ENCODE measurements at places on chromosomes 6 and 20. TPM values are rescaled to one million over a fixed set of nuclear protein-coding genes. Genes with fewer than 3 reads are reported as not detected.

- DNase-seq: no peak
Measured at GRCh38 chr20:47792021-47792618, 6.8 kb upstream of the SULF2 start.

DNA sequence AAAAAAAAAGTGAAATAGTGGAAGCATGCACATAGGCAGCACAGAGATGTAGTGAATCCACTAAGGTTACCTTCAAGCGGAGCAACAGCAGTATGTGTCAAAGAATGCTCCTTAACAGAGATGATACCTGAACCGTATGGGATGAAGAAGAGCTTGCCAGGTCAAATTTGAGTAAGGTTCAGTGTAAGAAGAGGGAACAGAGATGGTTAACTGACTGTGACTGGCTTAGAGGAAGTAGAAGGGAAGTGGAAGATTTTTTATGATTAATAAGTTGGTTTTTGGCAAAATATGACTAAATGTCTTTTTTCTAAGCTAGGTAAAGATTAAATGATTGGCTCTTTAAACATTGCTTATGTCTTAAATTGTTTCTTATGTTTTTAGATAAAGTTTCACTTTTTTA, 52.6 kb upstream of the C20orf144 start:
- no peak for DNase-seq

TMEM244 gene
- polyA plus RNA-seq: not detected

DNA sequence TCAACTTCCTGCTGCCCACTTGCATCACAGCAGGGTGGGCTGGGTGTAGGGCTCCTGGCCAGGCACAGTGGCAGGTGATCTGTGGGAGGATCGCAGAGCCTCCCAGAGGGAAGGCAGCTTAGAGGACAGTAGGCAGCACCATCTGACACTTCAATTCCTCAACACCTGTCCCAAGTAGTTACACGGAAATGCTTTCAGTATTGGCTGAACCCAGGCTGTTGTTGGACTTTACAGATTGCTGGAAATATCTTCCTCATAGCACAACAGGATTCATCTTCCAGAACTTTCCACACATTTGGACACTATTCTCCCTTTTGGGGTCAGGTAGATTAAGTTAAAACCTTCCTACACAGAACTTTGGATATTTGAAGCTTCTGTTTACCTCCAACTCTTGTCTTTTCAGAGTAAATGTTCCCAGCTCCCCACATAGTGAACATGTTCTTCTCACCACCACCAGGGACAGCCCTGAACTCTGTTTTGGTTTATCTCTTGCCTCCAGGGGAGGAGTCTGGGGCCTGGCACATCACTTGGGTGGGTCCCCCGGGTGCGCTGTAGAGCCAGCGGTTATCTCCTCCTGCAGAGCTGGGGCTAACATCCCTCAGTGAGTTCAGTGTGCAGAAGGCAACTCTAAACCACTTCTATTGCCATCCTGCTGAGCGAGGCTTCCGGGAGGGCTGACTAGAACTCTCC, 3.5 kb upstream of the SLC22A2 start:
- no peak for DNase-seq

BTN1A1 gene
- 0.16 TPM for polyA plus RNA-seq

CLDN20 gene
- polyA plus RNA-seq: 0.75 TPM

DNA sequence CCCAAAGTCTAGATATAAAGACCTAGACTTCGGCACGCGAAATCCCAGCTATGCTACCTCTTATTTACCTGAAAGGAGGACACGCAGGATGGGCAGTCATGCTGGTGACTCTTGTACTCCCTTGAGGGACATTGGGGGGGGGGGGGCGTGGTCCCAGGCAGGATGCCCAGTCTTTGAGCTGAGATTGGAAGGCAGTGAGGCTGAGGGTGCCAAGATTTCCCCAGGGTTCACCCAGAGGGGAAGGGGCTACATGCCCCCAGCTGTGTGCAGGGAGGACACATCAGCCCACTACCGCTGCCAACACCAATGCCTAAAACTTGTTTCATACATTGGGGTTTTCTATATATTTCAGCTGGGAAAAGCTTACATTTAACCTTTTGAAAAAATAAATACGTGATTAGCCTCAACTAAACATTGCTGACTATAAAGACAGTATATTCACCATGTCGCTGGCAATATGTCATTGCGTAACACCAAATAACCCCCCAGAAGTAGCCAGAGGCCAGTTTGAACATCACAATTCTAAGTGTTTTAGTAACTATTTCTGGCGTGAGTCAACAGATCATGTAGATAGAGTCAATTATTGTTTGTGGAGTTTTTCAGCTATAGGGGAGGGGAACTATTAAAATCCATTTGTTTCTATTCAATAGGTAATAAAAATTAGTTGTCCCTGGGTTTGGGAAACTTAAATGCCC, 21.6 kb downstream of the MGME1 start:
- no peak for DNase-seq

ARMH2 gene
- not detected for polyA plus RNA-seq

GRCh38 chr20:33443006-33443511, 504 bp downstream of the SNTA1 start:
- DNase-seq: no peak

DNA sequence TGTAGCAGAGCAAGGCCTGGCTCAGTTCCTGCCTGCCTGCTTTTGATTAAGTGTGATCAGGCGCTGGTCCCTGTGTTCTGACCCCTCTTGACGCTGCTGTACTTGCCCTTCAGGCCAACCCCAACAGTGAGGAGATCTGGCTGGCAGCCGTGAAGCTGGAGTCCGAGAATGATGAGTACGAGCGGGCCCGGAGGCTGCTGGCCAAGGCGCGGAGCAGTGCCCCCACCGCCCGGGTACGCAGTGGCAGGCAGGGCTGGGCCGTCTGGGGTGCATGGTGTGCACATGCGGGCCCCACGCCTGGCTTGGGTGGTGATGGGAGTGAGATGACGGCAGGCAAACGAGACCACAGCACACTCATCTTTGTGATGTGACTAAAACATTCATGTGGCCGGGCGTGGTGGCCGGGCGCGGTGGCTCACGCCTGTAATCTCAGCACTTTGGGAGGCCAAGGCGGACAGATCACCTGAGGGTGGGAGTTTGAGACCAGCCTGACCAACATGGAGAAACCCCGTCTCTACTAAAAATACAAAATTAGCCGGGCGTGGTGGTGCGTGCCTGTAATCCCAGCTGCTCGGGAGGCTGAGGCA, 10.1 kb upstream of the C20orf204 start:
- DNase-seq: no peak

DNA sequence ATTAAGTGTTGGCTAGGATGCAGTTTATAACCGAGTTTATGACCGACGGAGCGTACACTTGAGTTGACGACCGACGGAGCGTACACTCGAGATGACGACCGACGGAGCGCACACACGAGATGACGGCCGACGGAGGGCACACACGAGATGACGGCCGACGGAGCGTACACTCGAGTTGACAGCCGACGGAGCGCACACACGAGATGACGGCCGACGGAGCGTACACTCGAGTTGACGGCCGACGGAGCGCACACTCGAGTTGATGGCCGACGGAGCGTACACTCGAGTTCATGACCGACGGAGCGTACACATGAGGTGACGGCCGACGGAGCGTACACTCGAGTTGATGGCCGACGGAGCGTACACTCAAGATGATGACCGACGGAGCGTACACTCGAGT, 119.8 kb downstream of the HUS1B start:
- DNase-seq: no peak

- DNase-seq: no peak
Measured at GRCh38 chr6:90294614-90294988, 2.0 kb downstream of the BACH2 start.

PRR18 gene
- polyA plus RNA-seq: 0.21 TPM

ZNF335 gene
- polyA plus RNA-seq: 10.2 TPM

DNA sequence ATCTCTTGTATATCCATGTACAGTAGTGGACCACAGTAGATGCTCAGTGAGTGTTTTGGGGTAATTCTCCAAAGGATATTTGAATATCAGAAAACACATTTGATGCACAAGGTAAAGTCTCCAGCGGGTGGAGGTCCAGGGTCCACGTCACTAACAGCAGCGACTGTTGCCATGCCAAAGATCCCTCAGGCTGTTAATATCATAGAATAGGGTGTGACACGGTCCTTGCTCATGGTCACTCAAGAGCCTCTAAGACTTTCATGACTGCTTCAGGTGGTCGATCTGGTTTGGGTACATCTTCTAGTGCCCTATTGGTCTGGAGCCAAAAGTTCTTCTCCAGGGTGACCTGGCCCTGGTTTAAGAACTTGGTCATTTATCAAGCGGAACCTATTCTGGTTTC, 90.8 kb downstream of the OLIG3 start:
- DNase-seq: no peak

- no peak for DNase-seq
Measured at GRCh38 chr6:138526822-138527235, 27.5 kb upstream of the NHSL1 start.

- DNase-seq: no peak
Measured at GRCh38 chr6:16243055-16243454, 4.7 kb downstream of the GMPR start.

CDH4 gene
- polyA plus RNA-seq: 6.8 TPM

GRCh38 chr6:36758516-36759147, 61.0 kb downstream of the RAB44 start:
- no peak for DNase-seq
